Stomach (tissue), 19 donors: ENCODE measurements at places on chromosomes 1 and 21. TPM values are rescaled to one million over a fixed set of nuclear protein-coding genes. Genes with fewer than 3 reads are reported as not detected.

The VPS26C gene
- polyA plus RNA-seq: 26.6 TPM

The ATP5PF gene
- polyA plus RNA-seq: 471 TPM

The DNAI4 gene
- polyA plus RNA-seq: 2.1 TPM

The USH2A gene
- polyA plus RNA-seq: not detected

The ANKRD45 gene
- not detected for polyA plus RNA-seq

The C8B gene
- 0.15 TPM for polyA plus RNA-seq

The SEMA4A gene
- 13.9 TPM for polyA plus RNA-seq
